Type B pancreatic cell (in vitro differentiated cells): ENCODE measurements at places on chromosomes 1 and 21.
A peak's percentile ranks its signal among the peaks of the same experiment; 100 is the strongest.

GRCh38 chr21:28402616-28402989 lies 590.1 kb downstream of the LTN1 start:
- no peak overlapping the region for H3K4me3 ChIP-seq
- DNase-seq: no peak
- no peaks in the 10 kb centered on the region for H3K36me3 ChIP-seq
- peaks cover 3% of the 10 kb centered on the region for H3K27me3 ChIP-seq
- H3K27ac ChIP-seq: no peak overlapping the region

DNA sequence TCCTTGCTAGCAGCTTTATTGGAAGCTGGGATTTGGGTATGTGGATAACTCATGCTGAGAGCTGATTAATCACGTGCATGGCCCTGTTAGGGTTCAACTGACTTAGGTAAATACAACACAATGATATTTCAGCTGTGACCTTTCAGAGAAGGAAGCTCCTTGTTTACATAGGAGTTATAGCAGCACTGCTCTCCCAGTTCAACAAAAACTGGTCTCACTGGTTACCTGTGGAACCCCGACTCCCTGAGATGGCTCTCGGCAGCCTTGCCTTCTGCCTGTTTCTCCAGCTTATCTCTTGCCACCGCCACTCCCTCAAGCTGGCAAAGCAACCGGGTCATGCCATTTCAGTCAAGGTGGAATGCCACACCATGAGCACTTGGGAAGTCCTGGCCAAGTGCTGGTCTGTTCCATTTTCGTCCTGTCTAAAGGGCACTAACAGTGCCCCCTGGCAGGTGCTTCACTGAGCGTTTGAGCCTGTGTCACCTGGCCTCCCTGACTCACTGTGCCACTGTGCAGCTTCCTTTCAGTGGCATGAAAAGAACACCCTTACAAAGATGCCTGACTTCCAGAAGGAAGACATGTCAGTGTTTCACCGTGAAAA lies 31.6 kb downstream of the DOP1B start:
- DNase-seq: no peak
- H3K4me3 ChIP-seq: peak overlapping the region; percentile 67
- H3K27me3 ChIP-seq: no peaks in the 10 kb centered on the region
- H3K36me3 ChIP-seq: peaks cover 4% of the 10 kb centered on the region

DNA sequence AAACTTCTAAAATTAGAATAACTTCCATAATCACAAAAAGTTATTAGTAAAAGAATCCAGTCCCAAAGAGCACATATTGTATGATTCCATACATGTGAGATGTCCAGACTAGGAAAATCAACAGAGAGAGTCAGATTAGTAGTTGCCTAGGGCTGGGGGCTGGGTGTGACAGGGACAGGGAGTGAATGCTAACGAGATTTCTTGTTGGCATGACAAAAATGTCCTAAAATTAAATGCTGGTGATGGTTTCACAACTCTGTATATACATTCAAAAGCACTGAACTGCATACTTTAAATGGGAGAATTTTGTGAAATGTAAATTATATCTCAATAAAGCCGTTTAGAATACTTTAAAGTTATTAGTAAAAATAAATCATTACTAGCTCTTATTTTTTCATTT lies 92.2 kb downstream of the SLC44A5 start:
- no peak overlapping the region for H3K27ac ChIP-seq
- H3K36me3 ChIP-seq: no peaks in the 10 kb centered on the region
- peaks cover 4% of the 10 kb centered on the region for H3K27me3 ChIP-seq
- H3K4me1 ChIP-seq: peaks cover 7% of the 10 kb centered on the region

GRCh38 chr1:26045722-26046245 lies at the start of gene SLC30A2:
TSS of gene SLC30A2 (minus strand) at chr1:26046118. CDS start at chr1:26045896, 222 bp downstream.
- no peak for DNase-seq
- H3K27ac ChIP-seq: peak within 1 kb of the TSS; percentile 82
- peak within 1 kb of the TSS; percentile 87 for H3K4me3 ChIP-seq
- H3K27me3 ChIP-seq: peaks cover 77% of the 10 kb centered on the region
- no peaks in the 10 kb centered on the region for H3K36me3 ChIP-seq
- H3K4me1 ChIP-seq: peaks cover 10% of the 10 kb centered on the region

DNA sequence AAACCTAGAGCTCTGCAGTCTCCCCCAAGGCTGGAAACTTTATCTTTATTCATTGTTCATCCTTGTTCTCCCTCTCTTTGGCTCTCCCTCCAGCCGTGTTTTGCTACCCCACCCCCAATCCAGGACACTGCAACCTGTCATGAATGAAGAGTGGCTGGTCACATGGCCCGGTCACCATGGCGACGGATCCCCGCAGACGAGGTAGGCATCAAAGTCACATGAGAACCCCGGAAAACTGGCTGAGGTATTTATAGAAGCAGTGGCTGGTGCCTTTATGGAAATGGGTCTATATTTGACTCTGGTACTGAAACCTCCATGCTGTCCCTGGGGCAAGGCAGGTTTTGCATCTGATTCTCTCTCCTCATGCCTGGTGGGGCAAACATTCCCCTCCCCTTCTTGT lies 13.4 kb upstream of the SLC6A17 start:
- no peaks in the 10 kb centered on the region for H3K36me3 ChIP-seq
- DNase-seq: no peak
- peak overlapping the region; percentile 40 for H3K4me3 ChIP-seq
- peaks cover 66% of the 10 kb centered on the region for H3K27me3 ChIP-seq

DNA sequence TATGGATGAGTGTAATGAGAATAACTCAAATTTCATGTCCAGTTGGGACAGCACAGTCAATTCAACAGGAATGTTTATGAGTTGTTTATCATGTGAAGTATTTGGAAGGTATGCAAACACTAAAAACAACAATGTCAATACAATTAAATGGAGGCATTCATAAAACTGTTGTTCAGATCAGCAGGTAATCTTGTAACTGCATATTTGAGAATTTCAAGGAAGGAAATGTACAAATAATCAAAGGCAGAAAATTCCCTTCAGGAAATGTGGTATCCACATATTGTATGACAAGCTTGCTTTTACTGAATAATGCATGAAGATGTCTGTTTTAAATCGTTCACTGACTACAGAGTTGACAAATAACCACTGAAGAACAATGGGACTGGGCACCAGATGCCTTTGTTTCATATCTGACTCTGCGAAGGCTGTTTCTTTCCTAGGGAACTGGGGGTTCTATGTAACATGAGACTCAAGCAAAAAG lies 198.3 kb downstream of the LTN1 start:
- peaks cover 4% of the 10 kb centered on the region for H3K4me1 ChIP-seq
- no peaks in the 10 kb centered on the region for H3K36me3 ChIP-seq
- DNase-seq: no peak
- H3K27me3 ChIP-seq: no peaks in the 10 kb centered on the region

GRCh38 chr1:14183329-14183728 lies 415.2 kb upstream of the KAZN start:
- H3K4me1 ChIP-seq: no peaks in the 10 kb centered on the region
- no peak overlapping the region for H3K4me3 ChIP-seq
- peaks cover 12% of the 10 kb centered on the region for H3K27me3 ChIP-seq
- no peaks in the 10 kb centered on the region for H3K36me3 ChIP-seq

GRCh38 chr1:193569096-193569982 lies 382.9 kb upstream of the B3GALT2 start:
- H3K27me3 ChIP-seq: no peaks in the 10 kb centered on the region
- DNase-seq: no peak
- H3K4me3 ChIP-seq: no peak overlapping the region

DNA sequence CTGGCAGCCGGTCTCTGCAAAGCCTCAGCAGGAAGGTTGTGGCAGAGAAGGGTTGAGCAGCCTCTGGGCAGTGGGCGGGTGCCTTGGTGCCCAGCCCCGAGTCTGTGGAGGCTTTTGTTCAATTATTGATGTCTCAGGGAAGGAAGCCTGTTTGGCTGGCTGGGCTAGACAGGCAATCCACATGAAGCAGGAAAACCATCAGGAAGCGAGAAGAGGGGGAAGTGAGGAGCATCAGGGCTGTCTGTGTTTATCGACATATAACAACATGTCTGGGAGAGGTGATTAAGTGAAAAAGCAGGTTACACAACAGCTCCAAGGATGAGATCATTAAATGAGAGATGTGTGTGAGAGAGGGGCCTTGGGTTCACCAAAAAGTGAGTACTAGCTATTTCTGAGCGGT lies 105.4 kb downstream of the UBE2U start:
- H3K4me1 ChIP-seq: peaks cover 9% of the 10 kb centered on the region
- H3K36me3 ChIP-seq: no peaks in the 10 kb centered on the region
- H3K4me3 ChIP-seq: no peak overlapping the region
- no peak for DNase-seq

- H3K36me3 ChIP-seq: peaks cover 37% of the 10 kb centered on the region
- H3K4me1 ChIP-seq: no peaks in the 10 kb centered on the region
- H3K27ac ChIP-seq: no peak overlapping the region
- no peak for DNase-seq
- no peak overlapping the region for H3K4me3 ChIP-seq
Measured at GRCh38 chr1:222654849-222655248, 37.0 kb downstream of the MIA3 start.

DNA sequence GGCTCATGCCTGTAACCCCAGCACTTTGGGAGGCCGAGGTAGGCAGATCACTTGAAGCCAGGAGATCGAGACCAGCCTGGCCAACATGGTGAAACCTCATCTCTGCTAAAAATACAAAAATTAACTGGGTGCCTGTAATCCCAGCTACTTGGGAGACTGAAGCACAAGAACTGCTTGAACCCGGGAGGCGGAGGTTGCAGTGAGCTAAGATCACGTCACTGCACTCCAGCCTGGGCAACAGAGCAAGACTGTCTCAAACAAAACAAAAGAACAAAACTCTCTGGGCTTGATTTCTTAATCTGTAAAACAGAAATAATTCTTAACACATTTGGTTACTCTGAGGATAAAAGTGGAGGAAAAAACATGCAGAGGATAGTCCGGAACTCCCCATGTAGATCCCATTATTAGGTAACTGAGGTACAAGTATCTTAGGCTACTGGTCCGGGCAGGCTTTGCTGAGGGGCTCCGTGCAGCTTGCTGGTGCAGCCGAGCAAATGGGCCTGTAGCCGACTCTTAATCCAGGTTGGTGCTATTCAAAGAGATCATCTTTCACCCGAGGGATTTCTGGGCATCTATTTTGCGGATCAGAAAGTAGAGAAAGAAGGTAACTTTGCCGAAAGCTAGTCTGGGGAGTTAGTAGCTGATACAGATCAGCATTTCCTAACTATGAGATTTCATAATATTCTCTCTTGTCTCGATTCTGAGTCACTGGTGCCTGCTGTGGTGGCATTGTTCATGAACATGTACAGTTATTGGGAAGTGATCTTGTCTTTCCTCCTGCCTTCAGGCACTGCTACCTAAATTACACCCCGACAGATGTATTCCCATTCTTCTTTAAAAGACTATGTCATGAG lies 56.8 kb downstream of the NFIA start:
- H3K4me1 ChIP-seq: peaks cover 52% of the 10 kb centered on the region
- H3K4me3 ChIP-seq: peak overlapping the region; percentile 6
- H3K36me3 ChIP-seq: peaks cover 13% of the 10 kb centered on the region
- no peak for DNase-seq
- H3K27me3 ChIP-seq: peaks cover 5% of the 10 kb centered on the region

GRCh38 chr1:166858726-166859419 lies 17.2 kb downstream of the TADA1 start:
- H3K4me1 ChIP-seq: peaks cover 12% of the 10 kb centered on the region
- DNase-seq: no peak
- no peak overlapping the region for H3K27ac ChIP-seq
- no peaks in the 10 kb centered on the region for H3K27me3 ChIP-seq

DNA sequence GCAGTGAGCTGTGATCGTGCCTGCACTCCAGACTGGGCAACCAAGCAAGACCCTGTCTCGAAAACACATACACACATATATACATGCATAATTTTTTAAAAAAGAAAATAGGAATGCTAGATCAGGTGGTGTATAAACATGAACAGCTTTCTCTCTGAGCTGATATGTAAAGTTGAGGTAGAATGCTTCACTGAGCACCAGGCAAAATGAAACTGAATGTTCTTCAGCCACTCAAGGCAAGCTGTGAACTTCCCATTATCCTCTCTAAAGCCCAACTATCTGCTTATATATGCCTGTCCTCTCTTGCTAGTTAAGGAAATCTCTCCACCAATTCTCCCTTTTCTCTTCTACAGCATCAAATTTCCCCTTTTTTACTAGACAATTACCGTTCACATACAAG lies 93.0 kb downstream of the NUF2 start:
- DNase-seq: no peak
- H3K27ac ChIP-seq: no peak overlapping the region
- H3K4me3 ChIP-seq: no peak overlapping the region
- H3K36me3 ChIP-seq: no peaks in the 10 kb centered on the region

GRCh38 chr1:192474080-192474683 lies 101.4 kb upstream of the RGS1 start:
- H3K27me3 ChIP-seq: no peaks in the 10 kb centered on the region
- no peak overlapping the region for H3K27ac ChIP-seq
- no peaks in the 10 kb centered on the region for H3K4me1 ChIP-seq
- no peak for DNase-seq
- no peak overlapping the region for H3K4me3 ChIP-seq
- no peaks in the 10 kb centered on the region for H3K36me3 ChIP-seq

DNA sequence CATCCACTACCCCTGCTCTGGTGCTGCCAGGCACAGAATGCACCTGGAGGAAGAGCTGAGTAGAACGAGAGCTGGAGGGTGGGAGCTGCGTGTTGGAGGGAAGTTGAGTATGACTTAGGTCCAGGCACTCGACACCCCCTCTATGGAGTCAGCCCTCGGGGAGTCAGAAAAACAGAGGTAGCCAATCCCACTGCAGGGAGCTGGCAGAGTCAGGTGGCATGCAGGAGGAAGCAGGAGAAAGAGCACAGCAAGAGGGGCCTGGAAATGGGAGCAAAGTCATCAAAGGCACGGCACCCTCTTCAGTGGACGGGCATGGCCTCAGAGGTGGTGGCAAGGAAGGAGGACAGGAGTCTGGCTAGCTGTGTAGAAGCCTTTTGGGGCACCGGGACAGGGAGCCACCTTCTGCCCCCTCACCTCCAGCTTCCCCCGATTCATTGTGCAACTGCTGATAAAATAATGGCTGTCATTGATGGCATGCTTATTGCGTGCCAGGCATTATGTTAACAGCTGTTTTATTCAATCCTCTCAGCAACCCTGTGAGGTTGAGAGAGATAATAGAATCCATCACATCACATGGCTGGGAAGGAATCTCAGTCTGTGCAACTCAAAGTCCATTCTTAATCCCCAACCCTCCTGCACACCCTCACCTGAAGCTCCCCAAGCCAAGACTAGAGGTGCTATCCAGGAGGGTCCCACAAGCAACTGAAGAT lies 42.0 kb downstream of the C1orf198 start:
- no peaks in the 10 kb centered on the region for H3K27me3 ChIP-seq
- no peak overlapping the region for H3K4me3 ChIP-seq
- H3K27ac ChIP-seq: peak overlapping the region; percentile 80
- peaks cover 47% of the 10 kb centered on the region for H3K4me1 ChIP-seq

DNA sequence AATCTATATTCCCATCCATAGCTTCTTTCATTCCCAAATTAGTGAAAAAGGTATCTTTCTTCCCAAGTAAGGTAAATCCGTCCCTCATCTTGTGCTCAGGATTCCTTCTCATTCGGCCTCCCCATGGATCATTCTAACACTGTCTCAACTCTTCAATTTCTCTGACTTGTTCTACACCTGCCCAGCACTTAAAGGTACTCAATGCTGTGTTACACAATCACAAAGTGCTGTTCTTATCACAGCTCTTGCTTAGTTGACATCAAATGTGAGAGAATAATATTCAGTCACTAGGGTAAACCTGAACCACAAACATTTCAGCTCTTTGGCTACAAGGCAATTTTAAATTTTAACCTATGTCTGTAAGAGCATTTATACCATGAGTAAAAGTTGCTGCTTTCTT lies 94.8 kb downstream of the DIRAS3 start:
- peaks cover 11% of the 10 kb centered on the region for H3K4me1 ChIP-seq
- H3K27me3 ChIP-seq: peaks cover 8% of the 10 kb centered on the region
- no peak for DNase-seq
- no peaks in the 10 kb centered on the region for H3K36me3 ChIP-seq
